Psoas muscle (tissue), 8 donors: ENCODE measurements at places on chromosomes 1 and 21.

DNA sequence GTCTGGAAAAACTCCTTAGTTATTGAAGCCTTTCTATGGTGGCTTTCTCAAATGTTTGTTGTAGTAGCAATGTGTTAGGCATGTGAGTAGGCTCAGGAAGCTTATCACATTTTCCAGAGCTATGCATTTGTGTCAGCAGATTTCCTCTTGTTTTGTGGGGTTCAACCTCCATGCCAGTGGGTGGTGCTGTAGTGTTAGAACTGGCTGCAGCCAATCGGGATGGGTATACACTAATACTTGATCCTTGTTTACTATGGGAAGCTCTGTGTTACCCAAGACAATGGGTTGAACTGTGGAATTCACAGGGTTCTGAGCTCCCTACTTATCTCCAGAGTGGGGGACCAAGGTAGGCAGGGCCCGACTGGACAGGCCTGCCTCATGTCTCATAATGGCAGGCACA, 348.5 kb upstream of the ADAMTS5 start:
- no peak for DNase-seq

DNA sequence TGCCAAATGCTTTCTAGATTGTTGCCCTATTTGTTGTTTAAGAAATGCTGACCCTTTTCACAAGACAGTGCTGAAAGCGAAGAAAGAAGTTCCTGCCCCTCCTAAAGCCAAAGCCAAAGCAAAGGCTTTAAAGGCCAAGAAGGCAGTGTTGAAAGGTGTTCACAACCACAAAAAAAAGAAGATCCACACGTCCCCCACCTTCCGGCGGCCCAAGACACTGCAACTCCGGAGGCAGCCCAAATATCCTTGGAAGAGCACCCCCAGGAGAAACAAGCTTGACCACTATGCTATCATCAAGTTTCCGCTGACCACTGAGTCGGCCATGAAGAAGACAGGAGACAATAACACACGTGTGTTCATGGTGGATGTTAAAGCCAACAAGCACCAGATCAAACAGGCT, 55.7 kb downstream of the PSMG1 start:
- DNase-seq: no peak

DNA sequence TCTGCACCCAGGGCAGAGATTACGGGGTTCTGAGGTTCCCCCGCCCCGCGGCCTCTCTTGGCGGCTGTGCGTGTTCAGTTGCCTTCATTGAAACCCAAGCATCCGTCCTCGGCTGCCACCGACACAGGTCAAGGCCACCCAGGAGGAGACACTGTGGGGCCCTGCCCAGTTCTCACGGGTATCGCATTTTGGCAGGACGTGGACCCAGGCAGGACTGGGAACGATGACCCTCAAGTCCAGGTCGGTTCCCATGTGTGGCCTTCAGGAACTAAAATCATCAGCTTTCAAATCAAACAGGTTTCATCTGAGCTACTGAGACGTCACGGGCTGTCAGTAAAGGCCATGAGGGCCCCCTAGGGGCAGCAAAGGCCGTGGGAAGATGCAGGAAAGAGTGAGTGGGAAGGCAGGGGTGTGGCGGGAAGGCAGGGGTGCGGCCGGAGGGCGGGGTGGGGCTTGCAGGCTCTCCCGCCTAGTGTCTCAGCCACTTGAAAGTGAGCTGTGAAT, 7.0 kb upstream of the C1orf174 start:
- no peak for DNase-seq

DNA sequence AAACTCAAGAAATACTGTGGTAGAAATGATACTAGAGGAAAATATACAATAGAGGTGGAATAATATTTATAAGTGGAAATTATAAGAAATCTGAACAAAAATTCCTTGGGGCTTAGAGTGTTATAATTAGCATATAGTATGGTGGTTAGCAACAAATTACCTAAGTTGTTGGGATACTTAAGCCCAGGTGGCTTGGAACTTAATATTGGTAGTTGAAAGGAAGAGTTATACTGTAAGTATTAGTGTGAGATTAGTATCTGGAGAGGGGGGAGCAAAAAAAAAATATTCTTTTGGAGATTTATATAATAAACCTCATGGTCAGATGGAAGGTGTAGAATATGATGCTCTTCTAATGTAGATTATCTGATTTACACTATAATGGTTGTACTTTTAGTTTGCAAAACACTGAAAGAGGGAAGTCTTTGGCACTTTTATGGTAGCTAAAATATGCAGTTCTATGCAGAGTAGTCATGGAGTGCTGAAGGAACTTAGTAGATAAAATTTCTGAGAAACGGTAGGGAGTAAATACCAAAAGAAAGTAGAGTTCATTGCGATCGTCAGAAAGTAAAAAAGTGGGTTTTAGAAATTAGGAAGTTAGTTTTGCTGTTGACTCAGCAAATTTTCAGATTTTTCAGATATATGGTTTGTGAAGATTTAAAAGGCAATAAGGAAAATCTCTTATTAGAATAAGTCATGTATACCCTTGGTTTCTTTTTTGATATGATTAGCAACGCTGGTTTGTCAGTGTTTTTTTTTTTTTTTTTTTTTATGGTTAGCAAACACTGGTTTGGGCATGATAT, 45.7 kb downstream of the MTF2 start:
- no peak for DNase-seq

- no peak for DNase-seq
Observed at GRCh38 chr1:185279571-185279970, 37.5 kb downstream of the IVNS1ABP start.

DNA sequence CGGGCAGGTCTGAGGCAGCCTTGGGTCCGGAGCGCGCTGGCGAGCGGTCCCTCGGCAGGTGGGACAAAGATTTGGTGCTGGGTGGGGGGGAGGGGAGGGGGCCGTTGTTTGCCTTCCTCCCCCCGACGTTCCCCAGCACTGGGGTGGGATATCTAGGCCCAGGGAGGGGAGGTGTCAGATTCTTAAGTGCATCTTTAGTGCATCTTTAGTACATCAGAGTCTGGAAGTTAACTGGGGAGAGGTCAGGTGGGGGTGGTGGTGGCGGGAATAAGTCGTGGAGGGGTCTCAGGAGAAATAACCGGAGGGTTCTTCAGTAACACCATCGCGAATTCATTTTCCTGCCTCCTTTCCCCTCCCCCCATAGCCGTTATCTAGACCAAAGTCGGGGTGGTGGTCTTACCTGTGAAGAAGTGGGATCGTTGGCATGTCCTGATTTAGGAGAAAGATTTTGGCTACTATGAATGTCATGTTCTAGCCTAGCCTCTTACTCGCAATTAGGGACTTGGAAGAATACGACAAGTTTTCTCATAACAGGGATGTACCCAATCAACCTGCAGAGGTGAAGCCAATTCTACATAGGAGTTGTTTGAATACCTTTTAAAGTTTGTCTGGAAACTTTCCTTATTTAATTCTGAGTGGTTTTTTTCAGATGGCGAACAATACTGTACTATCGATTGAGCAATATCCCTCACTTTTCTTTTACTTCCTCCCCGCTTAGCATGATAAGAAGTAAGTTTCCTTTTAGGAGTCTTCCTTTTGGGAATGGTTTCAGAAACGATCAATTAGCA, 886 bp downstream of the ZMYM4 start:
- DNase-seq: no peak

DNA sequence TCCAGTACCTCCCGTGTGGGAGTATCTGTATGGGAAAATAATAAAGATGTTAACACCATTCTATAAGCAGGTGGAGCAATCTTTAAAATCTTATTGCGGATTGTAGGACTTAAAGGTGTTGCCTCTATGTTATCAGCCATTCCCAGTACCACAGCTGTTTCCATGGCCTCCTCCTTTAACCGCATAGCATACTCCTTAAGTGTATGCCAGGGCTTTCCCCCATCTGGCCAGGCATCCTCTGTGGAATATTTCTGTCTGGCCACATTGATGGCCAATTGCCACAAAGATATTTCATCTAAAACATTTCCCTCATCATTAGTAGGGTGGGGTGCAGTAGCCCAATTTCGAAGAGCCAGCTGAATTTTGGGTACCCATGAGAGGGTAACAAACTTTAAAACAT, 7.3 kb upstream of the STUM start:
- DNase-seq: no peak

DNA sequence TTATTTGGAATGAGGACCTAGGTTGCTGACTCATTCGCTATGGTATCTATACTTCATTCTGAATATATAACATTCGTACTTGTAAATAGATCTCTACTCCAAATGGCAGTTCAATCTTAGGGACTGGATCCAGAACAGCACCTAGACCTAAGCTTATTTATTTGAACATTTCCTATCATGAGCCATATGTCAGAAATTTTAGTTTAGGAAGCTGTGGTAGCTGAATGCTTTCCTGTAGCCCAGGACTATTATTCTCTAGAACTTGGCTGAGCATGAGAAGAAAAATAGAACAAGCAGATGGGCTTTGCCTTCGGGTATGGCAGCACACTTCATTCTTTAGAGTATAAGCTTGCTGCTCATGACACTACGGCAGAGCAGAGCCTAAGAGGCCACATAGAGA, 1114.4 kb upstream of the B3GALT2 start:
- DNase-seq: no peak

- no peak for DNase-seq
Observed at GRCh38 chr1:158045639-158046038, 52.2 kb downstream of the KIRREL1 start.

GRCh38 chr1:218711001-218711400, 365.9 kb downstream of the TGFB2 start:
- DNase-seq: no peak

- DNase-seq: no peak
Observed at GRCh38 chr1:245604979-245605378, 450.2 kb downstream of the KIF26B start.

DNA sequence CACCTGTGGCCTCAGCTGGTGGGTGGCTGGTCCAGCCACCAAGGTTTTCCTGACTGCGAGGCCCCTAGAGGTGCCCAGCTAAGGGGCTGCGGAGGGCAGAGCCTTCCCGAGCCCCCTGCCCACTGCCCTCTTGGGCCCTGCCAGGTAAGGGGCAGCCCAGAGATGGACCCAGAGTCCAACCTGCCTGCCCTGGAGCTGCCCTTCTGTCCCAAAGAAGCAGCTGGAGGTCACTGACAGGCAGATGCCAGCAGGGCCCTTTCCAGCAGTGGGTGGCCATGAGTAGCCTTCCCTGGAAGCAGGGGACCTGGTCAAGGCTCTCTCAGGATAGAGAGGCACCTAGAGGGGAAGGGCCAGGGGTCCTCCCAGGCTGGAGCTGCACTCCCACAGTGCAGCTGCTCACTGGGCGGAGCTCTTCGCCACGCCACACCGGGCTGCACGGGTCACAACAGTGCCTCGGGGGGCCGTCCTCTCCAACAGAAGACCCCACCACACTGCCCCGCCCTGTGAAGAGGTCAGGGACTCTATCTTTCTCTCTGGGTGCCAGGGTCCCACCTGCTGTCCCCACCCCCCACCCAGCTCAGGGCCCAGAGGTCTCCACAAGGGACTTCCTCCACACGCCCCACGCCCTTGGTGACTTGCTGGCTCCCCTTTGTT, 10.9 kb upstream of the GNB1 start:
- peak; percentile 13 for DNase-seq

GRCh38 chr1:156123356-156124196, 9.1 kb downstream of the LMNA start:
- peak; percentile 98 for DNase-seq

DNA sequence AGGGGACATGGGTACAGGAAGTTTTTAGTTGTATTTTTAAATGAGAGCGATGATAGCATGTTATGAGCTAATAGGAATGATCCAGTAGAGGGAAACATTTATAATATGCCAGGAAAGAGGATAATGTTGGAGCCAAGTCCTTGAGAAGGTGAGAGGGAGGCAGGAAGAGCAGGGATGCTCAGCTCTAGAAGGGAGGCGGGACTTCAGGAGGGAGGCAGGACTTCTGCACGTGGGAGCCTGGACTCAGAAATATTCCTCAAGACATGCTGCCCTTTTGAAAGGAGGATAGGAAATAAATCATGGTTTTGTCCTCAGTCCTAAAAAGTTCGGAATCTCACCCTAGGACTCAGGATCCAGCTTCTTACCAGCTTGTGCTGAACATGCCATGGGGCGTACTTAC, 5.9 kb downstream of the ADARB1 start:
- DNase-seq: no peak

DNA sequence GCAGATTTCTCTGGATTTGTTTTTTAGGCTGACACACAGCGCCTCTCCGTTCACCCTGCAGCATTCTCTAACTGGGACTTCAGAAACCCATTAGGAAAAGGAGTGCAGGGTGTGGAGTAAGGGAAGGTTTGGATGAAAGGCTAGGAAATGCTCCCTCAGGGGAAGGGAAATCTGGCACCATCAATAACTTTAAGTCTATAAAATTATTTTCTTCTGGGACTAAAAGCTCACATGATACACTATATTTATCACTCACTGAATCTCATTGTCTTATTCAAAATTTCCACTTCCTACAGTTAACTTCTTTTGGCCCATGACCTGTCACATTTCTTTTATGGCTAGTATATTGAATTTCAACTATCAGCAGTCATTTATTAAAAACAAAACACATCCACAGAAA, 45.8 kb upstream of the HLX start:
- DNase-seq: no peak

DNA sequence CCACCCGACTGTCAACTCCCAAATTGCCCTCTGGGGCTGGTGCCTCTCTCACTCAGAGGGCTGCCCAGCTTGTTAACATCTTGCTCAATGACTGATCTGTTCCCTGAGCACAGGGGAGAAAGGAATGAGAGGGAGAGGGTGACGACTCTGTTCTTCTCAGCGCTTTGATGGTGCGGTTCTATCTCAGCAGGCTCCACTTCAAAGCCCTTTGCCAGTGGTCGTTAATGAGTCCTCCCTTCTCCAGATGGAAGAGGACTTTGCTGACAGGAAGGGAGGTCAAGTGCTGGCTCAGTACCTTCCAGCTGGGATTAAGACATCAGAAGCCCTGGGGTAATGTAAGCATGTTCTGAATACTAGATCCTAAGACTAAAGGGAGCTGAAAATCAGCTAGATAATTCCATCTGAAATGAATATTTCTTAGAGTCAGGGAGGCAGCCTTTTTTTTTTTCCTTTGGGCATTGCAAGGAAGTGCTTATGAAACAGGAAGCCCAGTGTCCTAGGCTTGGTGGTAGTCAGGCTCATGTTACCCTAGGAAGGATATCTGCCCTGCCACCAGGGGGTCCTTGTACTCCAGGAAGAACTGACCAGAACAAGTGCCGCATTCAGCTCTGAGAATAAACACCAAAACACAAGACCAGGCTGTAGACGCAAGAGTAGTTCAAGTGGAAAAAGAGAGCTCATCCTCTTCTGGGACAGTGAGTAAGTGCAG, 4.7 kb downstream of the FMOD start:
- DNase-seq: no peak

- DNase-seq: no peak
Observed at GRCh38 chr1:170967042-170967910, 31.9 kb downstream of the MROH9 start.

GRCh38 chr1:47558601-47559593, 121.1 kb downstream of the FOXD2 start:
- DNase-seq: no peak

DNA sequence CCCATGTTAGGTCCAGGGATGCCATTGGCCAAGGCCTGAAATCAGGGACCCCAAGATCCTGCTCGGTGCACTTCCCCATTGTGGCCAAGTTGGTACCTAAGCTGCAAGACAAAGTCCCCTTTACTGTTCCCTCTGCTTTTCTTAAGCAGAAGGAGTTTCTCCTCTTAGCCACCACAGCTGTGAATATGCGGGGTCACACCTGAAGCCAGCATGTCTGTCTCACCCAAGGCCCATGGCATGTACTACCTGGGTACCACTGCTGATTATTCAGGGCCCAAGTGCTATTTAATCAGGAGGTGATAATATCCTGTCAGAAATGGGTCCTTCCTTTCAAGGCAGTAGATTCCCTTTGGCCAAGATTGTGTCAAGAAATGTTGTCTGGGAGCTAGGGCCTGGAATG, 133.9 kb upstream of the DNAH14 start:
- DNase-seq: no peak

GRCh38 chr1:199657449-199657848, 370.1 kb upstream of the NR5A2 start:
- DNase-seq: no peak

GRCh38 chr1:1779691-1780597, 1.7 kb upstream of the NADK start:
- DNase-seq: peak; percentile 58
